ENCODE measurements at places on chromosomes 3 and 15.

DNA sequence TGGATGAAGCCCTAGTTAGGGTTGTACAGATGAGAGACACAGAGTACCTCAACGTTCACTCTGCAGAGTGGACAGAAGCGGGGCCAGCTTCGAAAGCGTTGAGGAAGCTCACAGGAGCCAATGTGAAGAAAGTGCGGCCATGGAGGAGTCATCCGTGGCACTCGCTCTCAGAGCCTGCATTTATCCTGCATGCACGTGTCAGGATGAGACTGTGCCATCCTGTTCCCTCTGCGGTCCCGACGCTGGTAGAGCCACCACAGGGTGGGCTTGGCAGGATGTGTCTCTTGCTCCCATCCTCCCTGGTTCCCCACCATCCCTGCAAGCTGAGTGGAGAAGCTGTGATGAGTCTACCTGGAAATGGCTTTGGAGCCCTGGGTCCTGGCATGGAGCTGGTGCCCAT, 39.3 kb downstream of the KLHL25 start:
- no peak for DNase-seq

DNA sequence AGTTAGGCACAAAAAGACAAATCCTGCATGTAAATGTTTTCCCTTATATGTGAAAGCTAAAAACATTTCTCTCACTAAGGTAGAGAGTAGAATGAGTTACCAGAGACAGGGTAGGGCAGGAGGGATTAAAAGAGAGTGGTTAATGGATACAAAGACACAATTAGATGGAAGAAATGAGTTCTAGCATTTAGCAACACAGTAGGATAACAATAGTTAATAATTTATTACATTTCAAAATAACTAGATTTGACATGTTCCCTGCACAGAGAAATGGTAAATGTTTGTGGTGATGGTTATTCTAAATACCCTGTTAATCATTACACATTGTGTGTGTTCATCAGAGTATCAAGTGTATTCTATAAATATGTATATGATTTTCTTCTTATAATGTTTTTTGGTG, 1400.7 kb downstream of the OTOL1 start:
- DNase-seq: no peak

DNA sequence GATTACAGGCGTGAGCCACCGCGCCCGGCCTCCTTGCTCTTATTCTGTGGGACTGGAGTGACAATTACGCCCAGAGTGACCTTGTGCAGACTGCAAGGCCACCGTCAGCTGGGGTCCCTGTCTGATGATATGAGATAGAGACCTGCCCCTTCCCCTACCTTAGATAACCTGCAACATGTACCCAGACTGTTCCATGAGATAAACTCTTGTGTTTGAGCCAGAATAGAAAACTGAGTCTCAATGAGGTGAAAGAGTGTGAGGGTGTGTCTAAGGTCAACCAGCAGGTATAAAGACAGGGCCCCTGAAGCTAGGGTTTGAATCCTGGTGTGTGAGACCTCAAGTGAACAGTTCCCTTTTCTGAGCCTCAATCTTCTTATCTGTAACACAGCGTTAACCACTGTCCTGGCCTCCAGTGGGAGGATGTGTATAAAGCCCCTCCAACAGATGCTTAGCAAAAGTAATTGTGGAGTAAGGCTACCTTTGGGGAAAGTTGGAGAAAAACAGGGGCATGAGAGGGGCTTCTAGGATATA, 6.0 kb downstream of the TADA3 start:
- DNase-seq: no peak

GRCh38 chr15:32936283-32936918, 218.6 kb downstream of the GREM1 start:
- DNase-seq: no peak

- DNase-seq: no peak
These were observed 1.6 kb upstream of the IMP3 start for GRCh38 chr15:75641603-75642002.

DNA sequence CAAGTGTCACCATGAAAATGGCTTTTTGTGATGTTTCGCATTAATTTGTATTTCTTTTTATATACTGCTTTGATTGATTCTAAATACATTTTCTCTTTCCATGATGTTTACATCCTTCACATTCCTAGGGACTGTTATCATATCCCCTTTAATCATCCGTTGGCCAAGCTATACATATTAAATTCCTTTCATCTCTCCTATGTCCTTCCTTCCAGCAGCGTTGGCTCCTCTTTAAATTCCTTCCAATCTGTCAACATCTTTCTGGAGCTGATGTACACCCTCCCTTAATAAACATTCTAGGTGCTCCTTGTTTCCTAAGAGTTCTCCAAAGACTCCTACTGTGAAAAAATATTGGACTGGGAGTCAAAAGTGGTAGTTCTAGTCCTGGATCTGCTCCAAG, 87.8 kb downstream of the IGF2BP2 start:
- DNase-seq: no peak

DNA sequence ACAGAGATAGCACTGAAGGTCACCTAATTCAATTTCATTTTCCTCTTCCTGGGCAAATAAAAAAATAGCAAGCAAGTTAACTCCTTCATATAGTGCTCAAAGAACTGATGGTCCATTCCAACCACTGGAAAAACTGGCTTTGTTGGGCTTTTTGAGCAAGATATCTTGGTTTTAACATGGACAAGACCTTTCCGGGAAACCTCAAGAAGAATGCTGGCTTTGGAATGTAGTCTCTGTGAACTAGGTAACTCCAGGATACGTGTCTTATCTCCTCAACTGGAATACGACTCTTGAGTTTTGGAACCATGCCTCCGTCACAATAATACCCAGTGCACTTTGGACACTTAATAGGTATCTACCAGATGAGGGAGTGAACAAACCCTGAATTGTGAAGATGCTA, 36.9 kb upstream of the CRBN start:
- DNase-seq: no peak

DNA sequence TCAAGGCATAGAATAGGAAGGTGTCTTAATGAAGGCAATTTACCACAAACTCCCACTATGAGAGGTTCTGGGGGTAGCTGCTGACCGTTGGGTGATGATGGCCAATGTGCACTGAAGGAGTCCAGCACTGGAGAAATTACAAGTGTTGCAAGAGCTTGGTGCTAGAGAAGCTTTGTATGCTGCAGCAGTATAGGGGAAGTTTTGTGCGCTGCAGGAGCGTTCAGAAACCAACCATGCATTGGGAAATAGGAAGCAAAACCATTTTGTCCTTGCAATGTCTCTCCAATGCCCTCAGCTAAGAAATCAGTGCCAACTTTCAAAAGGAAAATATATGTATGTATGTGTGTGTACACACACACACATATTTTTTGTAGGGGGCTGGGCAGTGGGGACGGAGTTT, 441.6 kb upstream of the NAALADL2 start:
- no peak for DNase-seq

GRCh38 chr3:196344663-196345062, 6.5 kb upstream of the TM4SF19 start:
- DNase-seq: peak; percentile 35

DNA sequence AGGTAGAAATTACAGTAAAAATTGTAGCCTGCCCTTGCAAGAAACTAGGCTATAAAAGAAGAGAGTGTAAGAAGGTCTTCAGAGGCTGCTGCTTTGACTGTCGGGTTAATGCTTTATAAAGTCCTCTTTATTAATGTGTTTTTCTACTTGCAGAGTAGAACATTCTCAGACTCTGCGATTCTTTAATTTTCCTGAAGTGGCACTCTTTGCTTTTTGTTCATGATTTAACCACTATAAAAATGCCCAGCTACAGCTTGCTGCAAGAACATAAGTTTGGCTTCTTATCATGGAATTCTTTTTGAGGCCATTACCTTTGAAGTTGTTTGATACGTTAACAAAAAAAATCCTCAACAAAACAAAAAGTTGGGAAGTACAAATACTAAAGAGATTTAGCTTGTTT, 33.8 kb downstream of the MFSD1 start:
- no peak for DNase-seq

DNA sequence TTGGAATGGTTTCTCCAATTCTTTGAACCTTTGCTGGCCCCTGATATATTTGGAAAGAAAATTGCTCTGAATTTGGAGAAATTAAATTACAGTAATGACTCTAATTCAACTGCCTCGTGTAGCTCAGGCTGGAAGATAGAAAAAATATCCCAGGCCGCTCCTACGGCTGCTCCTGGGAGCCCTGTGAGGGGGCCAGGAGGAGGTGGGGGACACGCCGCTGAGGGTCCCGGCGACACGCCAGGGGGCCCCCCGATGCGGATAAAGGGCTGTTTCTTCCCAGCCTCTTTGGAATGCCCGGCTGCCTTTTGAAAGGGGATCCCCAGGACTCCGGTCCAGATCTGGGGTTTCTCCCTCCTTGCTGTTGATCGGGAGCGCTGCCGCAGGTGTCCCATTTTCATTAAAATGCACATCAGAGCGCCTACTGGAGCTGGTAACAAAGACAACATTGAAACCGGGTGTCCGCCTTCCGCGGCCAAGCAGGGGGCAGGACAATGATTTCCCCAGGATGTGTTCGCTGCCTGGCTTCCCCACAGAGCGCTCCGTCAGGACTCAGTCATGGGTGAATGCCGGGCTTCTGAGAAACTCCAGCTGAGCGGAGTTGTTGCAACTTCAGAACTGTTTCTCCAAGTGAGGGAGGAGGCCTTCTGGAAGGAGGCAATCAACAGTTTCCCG, 200.1 kb upstream of the KBTBD8 start:
- DNase-seq: no peak

DNA sequence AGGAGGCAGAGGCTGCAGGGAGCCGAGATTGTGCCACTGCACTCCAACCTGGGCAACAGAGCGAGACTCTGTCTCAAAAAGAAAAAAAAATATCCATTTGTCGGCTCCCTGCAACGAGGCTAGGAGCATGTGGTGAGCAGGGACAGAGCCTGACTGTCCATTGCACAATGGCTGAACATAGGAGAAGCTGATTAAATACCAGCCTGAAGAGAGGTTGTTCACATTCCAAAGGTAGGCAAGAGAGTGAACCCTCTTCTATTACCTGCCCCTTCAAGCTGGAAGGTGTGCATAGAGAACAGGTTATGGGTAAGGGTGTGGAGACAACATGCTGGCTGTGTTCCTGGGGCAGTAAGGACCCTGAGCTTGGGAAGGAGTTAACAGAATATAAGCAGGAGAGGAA, 78.7 kb downstream of the DAPK2 start:
- no peak for DNase-seq

- no peak for DNase-seq
These were observed 13.8 kb downstream of the FOXL2 start for GRCh38 chr3:138933068-138933668.

DNA sequence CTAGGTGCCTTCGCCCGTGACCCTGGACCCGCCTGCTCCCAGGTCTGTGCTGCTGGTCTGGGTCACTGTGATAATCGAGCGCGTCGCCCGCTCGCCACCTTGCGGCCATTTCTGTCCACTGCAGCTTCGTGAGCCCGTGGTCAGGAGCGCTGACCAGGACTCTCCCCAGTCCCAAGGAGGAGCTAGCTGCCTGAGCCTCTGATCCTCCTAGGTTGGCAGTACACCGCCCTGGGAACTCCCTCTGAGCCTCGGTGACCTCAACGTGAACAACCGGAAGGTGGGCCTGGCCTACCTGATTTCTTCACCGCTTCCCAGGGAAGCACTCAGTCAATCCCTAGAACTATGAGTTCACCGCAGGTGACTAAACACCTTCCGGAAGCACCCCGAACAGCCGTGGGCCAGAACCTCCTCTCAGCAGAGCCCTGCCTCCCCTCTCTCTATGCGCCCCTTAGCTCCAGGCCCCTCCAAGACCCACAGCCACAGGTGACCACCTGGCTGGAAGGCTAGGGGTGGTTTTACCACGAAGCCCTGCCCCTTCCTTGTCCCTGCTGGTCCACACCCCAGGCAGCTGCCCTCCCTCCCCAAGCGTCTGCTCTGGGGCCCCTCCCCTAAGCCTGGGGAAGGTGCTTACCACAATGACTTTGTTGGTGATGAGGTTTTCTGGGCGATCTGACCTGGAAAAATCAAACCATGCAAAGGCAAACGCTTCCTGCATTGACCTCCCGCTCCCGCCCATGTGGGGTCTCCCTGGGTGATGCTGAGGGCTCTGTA, 9.7 kb downstream of the PLA2G4D start:
- DNase-seq: peak; percentile 65

DNA sequence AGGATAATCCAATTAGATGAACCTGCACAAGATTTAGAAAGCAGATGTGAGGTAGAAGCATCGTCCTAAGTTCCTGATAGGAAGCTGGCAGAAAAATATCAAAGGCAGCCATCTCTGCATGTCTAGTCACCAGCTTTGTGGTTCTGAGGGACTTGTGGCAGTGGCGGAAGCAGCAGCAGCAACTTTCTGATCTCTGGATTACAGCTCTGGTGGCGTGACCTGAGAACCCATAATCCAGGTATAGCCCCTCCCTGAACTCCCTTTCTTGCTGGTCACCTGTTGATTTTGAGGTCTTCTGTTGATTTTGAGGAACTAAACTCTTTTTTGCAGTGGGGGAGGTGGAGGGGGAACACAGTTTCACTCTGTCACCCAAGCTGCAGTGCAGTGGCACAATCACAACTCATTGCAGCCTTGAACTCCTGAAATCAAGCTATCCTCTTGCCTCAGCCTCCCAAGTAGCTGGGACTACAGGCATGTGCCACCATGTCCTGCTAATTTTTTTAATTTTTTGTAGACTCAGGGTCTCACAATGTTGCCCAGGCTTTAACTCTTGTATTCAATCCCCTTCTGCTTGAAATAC, 7.9 kb downstream of the FSIP1 start:
- DNase-seq: no peak

DNA sequence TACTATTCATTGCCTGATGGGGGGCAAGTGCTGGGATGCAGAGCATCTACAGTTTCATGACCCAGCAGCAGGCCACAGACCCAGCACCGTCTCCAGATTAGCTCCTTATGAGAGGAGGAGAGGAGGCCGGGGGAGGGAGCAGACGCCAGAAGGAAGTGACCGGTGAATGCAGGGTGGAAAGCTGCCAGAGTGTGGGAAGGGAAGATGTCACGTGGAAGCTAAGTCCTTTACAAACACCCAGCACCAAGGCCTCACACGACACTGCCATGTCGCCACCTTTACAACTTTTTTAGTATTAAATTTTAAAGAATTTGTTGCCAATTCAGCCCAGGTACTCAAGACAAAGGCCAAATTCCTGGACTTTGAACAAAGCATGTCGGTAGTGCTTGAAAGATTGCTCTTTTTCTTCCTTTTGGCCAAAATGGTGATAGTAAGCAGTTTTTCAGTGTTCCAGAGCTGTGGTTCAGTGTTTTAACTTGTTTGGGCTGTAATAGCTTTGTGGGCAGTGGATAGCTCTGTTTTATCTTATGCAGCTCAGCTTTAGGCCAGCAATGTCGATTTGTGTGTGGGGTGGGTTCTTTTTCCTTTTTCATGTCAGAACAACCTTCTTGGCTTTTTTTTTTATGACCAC, 58.2 kb downstream of the ZBTB38 start:
- no peak for DNase-seq

DNA sequence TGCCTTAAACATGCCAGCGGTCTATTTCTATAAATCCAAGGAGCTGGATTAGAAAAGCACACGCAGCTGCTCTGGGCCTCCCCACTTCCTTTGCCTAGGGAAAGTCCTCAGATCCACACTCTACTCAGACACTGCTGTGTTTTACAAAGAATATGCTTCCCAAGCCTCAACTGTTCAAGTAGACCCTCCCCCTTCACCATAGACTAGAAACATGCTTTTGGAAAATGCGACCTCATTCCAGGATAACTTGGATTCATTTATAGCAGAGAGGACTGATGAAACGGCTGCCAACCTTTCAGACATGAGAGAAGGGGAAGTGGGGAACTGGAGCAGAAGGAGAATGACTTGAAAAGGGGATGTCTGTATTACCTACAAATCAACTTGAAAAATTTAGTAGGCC, 64.0 kb downstream of the P3H2 start:
- no peak for DNase-seq

- no peak for DNase-seq
These were observed 6.3 kb upstream of the HES1 start for GRCh38 chr3:194129581-194130133.

Measured in GM12891 (cell line).